ENCODE measurements at places on chromosomes 2 and 18.

GRCh38 chr18:7871560-7872456, 304.7 kb downstream of the PTPRM start:
- DNase-seq, result no peak

GRCh38 chr2:106562268-106563186, 75.4 kb downstream of the CD8B2 start:
- no peak for DNase-seq

- DNase-seq, result no peak
Measured at GRCh38 chr2:228066126-228066798, 115.2 kb downstream of the SPHKAP start.

- DNase-seq, result no peak
Measured at GRCh38 chr2:154343282-154343681, 355.2 kb upstream of the KCNJ3 start.

GRCh38 chr2:238593678-238594077, 167.0 kb downstream of the ASB1 start:
- no peak for DNase-seq

- DNase-seq, result no peak
Measured at GRCh38 chr2:158009399-158009798, 92.3 kb upstream of the UPP2 start.

- DNase-seq, result no peak
Measured at GRCh38 chr2:48265169-48266030, 264.6 kb upstream of the STON1 start.

- no peak for DNase-seq
Measured at GRCh38 chr2:85838181-85838580, 50.6 kb downstream of the ST3GAL5 start.

DNA sequence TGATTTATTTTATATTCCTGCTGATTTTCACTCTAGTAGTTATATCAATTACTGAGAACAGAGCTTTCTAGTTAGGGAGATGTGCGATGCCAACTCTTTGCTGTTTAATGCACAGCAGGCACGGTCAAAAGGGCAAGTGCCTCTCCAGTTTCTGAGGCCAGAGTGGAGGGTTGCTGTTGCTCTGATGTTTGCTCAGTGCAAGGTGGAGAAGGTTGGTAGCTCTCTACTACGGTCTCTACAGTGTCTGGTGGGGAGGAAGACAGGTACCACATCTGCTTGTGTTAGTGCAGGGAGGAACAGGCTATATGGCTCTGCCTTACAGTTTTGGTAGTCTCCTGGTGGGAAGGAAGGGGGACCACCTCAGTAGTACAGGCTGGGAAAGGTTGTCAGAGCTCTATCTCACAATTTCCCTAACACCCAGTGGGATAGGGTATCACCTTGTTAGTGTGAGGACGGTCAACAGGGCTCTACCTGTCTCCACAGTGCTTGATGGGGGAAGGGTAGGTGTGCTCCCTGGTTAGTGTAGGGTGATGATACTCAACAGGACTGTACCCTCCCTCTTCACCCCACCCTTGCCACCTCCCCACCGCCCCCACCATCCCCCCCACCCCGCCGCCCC, 85.9 kb downstream of the FANCL start:
- no peak for DNase-seq

GRCh38 chr2:235595422-235596010, 101.7 kb downstream of the AGAP1 start:
- peak; percentile 4 for DNase-seq

GRCh38 chr2:20925265-20925889, 102.5 kb upstream of the LDAH start:
- no peak for DNase-seq

DNA sequence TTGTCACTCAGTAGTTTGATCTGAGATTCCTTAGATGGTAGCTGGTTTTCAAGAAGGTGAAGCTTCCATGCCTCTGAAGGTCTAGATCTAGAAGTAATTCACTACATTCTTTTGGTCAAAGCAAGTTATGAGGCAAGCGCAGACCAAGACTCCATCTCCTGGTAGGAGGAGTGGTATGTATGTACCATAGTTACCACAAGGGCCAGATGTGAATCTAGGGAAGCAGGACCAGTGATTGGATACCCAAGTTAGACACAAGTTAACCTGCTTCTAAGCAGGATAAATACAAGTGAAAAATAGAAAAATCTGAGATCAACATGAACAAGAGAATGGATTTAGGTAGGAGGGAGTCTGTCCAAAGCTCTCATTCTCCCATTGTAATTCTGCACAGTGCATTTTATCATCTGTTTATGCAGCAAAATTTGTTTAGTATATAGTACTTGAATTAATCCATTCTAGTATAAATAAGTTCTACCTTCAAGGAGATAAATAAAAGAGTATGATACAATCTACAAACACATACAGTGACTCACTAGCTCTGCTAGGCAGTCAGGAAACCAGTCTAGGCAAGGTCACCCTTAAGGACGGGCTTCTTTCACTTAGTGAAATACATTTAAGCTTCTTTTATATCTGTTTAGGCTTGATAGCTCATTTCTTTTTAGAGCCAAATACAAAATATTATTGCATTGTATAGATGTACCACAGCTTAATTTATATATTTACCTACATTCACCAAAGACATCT, 14.2 kb upstream of the DOCK10 start:
- DNase-seq, result no peak

GRCh38 chr18:79479116-79479760, 83.5 kb downstream of the NFATC1 start:
- DNase-seq, result no peak

GRCh38 chr2:24402242-24403097, 42.1 kb upstream of the ITSN2 start:
- DNase-seq, result no peak

- DNase-seq, result no peak
Measured at GRCh38 chr2:2512931-2513330, 181.9 kb upstream of the MYT1L start.

GRCh38 chr2:11688222-11689069, 18.5 kb upstream of the NTSR2 start:
- DNase-seq, result peak; percentile 71

GRCh38 chr18:7230626-7231349, at the start of gene LRRC30:
LRRC30 (plus strand) TSS chr18:7231089; CDS start chr18:7231139, 50 bp downstream.
- no peak for DNase-seq

DNA sequence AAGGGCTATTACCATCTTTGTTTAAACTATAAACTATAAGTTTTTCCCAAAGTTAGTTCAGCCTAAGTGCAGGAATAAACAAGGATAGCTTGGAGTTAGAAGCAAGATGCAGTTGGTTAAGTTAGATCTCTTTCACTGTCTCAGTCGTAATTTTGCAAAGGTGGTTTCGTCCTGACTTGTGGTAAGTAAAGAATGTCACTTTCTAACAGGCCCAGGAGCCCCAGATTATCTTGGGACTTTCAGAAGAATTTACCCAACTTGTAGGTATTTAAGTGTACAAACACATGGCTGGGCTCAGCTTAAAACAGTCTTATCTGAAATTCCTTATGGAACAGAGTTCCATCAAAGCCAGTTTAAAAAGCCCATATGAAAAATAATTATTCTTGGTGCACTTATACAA, 18.3 kb upstream of the FAM98A start:
- no peak for DNase-seq

GRCh38 chr2:168134485-168134884, 112.9 kb downstream of the STK39 start:
- no peak for DNase-seq

- no peak for DNase-seq
Measured at GRCh38 chr2:106269591-106270291, 75.6 kb upstream of the UXS1 start.

DNA sequence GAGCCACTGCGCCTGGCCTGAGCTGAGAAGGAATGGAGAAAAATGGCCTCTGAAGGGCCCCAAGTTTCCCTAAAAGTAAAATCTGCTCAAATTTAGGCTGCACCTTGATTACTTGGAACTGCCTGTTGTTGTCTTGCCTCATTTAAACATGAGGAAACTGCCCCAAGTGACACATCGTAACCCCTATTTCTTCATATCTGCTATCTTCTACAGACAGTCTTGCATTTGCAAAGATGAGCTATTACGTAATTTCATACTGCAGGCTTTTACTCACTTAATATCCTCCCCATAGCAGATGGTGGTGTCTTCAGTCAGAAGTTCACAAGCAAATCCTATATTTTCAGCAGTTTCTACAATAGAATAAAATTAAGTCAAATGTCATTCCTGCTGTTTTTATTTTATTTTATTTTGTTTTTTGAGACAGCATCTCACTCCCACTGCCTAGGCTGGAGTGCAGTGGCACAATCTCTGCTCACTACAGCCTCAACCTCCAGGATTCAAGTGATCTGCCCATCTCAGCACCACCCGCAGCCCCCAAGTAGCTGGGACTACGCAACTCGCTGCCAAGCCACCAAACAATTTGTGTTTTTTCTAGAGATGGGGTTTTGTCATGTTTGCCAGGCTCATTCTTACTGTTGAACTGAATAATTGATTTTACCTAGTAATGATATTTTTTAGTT, 45.3 kb upstream of the NARS1 start:
- no peak for DNase-seq

DNA sequence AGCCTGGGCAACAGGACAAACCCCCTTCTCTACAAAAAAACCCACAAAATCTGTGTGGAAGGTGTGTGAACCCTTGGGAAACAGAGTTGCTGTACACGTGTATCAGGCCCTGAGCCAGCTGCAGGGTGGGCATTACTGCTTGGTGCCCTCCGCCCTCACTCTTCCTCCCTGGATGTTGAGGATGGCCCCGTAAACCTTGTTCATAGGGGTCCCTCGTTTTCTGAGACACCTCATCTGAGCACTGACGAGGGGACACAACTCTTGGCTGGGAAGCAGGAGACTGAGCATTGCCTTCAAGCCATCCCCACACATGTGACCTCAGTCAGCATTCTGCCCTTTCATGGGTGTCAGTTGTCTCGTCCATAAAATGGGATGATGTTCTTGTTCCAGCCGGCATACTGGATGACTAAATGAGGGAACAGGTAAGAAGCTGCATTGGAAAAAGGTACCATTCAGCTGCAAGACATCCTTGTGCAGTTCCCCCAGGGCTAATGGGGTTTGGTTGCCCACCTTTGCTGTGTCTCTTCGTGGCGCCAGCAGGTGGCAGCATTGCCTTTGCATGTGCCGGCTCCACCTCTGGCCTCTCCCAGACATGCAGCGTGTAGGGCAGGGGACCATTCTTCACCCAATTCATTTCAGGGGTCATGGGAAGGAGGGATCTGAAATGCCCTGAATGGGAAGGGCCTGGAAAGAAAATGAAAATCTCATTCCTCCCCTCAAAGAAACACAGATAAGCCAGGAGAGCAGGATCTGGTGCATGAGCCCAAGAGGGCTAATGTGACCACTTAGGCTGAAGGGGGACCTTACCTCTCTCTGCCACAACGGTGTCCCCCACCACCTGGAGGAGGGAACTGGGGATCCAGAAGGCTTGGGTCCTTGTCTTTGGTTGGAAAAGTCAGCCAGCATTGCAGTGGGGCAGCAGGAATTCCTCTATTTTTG, 36.4 kb upstream of the HAAO start:
- peak; percentile 48 for DNase-seq

- DNase-seq, result no peak
Measured at GRCh38 chr2:105856581-105856980, 111.9 kb downstream of the NCK2 start.

DNA sequence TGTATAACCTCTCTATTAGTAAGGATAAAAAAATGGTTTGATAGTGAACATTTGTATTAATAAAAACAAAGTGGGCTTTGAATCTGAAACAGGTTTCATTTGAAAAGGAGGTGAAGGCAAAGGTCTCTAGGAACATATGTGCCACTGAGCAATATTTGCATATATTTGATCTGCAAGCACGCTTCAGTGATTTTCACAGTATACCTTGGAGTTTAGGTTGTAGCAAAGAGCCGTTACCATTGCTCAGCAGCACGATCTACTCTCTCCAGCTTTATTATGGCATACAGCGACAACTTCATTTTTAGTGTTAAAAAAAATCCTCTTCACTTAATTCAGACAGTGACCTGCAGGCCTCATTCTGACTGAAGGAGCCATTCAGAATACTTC, 75.8 kb upstream of the ZEB2 start:
- DNase-seq, result no peak

GRCh38 chr2:132547090-132547687, 122.8 kb downstream of the LYPD1 start:
- peak; percentile 9 for DNase-seq

GRCh38 chr2:104976603-104977120, 61.2 kb upstream of the MRPS9 start:
- DNase-seq, result no peak

GRCh38 chr2:154375579-154375931, 322.9 kb upstream of the KCNJ3 start:
- DNase-seq, result no peak

DNA sequence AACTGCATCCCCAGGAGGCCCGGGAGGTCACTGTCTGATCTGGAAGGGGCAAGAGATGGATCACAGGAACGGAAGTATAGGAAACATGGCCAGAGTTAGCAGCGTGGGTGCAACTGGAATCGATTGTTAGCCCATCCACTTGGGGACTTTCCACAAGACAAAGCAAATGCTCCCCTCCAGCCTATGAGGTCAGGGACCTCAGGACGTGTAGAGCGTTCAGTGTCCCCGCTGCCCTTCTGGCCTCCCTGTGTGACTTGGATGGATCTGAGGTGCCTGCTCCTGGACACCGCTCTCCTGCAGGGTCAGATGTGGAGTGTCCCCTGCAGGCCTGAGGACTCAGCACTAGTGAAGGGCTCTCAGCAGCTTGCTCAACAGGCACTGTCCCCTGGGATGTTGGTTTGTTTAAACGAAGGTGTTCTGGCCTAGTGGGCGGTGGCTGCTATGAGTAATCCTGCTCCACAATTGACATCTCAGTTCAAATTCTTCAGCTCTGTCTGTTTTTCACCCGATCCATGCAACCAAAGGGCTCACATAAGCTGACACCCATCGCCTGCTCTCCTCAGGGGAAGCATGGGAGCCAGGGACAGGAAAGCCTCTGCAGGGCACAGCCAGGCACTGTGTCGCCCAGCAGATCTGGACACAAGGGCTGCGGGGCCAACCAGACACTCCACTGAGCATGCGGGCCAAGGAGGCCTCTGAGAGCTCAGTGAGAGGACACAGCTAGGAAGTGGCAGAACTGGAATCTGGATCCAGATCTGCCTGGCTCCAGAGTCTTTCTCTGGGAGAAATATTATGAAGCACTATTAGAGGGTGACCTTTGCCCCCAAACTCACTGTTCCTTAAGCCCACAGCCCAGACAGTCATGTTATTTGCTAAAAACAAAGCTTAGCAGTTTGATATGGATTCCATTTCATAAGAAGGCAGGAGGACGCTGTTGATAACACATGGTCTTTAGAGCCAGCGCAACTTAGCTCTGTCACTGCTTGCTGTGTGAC, 78.5 kb downstream of the RHOB start:
- no peak for DNase-seq

GRCh38 chr2:138718405-138718804, 61.8 kb downstream of the NXPH2 start:
- no peak for DNase-seq

GRCh38 chr18:13433685-13434084, 215.1 kb downstream of the LDLRAD4 start:
- DNase-seq, result no peak

- no peak for DNase-seq
Measured at GRCh38 chr2:218259099-218259961, 1.5 kb upstream of the GPBAR1 start.

DNA sequence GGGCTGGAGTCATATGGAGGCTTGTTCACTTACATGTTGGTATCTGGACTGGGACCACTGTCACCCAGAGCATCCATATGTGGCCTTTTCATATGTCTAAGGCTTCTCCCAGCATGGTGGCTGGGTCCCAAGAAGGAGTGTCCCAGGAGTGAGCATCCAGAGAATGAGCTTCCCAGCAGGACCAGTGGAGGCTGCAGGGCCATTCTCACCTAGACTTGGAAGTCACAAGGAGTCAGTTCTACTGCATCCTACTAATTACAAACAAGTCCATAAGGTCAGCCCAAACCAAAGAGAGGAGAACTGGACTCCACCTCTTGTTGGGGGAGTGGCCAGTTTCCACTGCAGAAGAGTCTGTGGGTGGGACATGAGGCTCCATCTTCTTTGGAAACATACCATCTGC, 5.1 kb upstream of the TEX51 start:
- no peak for DNase-seq

All from stimulated activated CD8-positive, alpha-beta memory T cell treated with anti-CD3 and anti-CD28 coated beads, Interleukin-7, amount 100 ng/mL, for 24 hours (primary cell).